NCI-H2029 (cell line): ENCODE measurements at places on chromosomes 7 and 10.

GRCh38 chr7:47811632-47812380 is 136.5 kb downstream of the PKD1L1 start:
- no peak for DNase-seq

- no peak for DNase-seq
These were observed 15.3 kb downstream of the HNRNPA2B1 start for GRCh38 chr7:26185131-26185843.

GRCh38 chr10:1376384-1376945 is 320.3 kb downstream of the WDR37 start:
- DNase-seq, result no peak

DNA sequence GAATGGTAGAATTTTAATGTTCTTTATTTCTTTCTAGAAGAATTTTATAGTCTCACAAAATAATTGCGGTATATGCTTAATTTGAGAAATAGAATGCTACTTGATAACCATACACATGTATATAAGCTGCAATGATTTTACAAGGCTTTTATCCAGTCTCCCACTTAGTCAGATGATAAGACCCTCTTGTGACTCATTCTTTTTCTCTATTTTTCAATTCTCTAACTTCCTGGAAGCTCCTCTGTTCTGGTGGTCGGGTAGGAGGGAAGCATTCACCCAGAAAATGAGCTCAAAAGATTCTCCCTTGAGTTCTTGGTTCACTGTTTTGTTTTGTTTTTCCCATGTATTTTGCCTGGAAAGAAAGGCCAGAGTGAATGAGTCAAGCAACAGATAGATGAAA is 546.6 kb downstream of the INHBA start:
- DNase-seq, result no peak

GRCh38 chr7:92611735-92612134 is 21.5 kb upstream of the FAM133B start:
- DNase-seq, result no peak

DNA sequence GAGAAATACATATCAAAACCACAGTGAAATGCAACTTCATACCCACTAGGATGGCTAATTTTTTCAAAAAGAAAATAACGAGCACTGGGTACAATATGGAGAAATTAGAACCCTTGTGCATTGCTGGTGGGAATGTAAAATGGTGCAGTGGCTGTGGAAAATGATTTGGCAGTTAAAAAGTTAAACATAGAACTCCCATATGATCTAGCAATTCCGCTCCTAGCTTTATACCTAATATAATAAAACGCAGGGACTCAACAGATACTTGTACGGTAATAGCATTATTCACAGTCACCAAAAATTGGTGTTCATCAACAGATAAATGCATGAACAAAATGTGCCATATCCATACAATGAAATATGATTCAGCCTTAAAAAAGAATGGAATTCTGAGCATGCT is 58.8 kb upstream of the PLPP4 start:
- no peak for DNase-seq

DNA sequence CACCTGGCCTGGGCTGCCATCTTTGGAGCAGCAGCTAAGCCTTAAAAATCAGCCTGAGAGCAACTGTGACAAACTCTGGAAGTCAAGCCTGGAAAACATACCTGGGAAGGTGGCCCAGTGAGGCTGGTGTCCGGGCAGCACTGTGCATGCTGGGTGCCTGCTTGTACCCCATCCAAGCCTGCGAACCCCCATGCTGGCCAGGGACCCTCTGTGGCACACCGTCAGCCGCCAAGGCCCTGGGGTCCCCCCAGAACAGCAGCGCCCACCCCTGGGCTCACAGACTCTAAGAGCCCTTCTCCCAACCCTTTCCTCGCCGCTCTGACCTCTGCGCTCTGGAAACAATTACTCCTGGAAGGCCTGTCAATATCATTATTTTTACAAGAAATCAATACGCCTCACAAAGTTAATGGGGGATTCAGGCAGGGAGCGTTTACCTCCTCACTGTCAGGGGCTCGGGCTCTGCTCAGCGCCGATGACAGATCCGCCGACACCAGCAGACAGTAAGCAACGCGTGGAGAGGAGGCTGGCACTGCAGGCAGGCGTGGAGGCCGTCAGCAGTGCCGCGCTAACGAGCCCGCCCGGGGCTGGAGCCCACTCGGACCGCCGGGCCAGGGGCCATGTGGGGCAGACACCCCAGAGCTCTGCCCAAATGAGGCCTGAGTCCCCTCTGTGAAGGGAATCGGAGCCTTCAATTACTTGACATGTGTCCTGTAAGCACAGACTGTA is 54.4 kb downstream of the EBF3 start:
- DNase-seq, result no peak

GRCh38 chr7:113092762-113093161 is 6.1 kb upstream of the GPR85 start:
- no peak for DNase-seq

DNA sequence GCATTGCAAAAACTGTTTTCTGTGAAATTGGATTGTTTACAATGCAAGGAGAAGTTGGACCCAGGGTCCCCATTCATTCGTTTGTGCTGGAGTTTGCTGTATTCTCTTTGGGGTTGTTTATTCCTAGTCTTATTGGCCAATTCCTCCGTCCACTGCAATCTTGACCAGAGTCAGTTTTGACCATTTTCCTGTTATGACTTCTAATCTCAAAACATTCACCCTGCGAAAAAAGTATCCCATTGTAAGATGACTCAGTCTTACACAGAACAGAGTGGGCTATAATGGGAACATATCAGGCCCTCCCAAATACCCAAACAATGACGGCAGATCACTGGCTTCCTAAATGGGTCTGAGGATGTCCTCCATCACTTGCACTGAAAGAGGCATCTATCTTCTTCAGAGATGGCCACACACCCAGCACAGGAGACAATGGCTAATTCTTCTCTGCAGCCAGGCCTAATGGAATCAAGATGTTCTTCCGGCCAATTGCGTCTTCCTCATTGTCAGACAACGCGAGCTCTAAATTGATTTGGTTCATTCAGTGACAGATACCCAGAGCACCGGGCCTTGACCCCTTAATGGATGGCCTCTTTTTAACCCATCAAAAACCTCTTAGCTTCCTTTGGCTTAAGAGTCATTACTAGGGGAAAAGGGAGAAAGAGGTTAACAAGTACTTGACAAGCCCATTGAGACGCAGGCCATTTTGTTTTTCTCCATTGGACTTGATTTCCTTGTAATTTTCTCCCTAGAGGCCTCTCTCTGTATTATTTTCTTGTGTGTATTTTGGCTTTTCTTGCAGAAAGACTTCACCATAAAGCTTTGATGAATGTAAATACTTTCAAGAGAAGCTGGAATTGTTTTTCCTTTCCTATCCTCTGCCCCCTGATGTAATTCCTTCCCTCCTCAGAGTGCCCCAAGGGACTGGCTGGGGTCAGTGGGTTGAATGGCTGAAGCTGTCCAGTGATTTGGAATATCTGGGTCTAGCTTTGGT is 129.6 kb downstream of the PRPF18 start:
- no peak for DNase-seq

DNA sequence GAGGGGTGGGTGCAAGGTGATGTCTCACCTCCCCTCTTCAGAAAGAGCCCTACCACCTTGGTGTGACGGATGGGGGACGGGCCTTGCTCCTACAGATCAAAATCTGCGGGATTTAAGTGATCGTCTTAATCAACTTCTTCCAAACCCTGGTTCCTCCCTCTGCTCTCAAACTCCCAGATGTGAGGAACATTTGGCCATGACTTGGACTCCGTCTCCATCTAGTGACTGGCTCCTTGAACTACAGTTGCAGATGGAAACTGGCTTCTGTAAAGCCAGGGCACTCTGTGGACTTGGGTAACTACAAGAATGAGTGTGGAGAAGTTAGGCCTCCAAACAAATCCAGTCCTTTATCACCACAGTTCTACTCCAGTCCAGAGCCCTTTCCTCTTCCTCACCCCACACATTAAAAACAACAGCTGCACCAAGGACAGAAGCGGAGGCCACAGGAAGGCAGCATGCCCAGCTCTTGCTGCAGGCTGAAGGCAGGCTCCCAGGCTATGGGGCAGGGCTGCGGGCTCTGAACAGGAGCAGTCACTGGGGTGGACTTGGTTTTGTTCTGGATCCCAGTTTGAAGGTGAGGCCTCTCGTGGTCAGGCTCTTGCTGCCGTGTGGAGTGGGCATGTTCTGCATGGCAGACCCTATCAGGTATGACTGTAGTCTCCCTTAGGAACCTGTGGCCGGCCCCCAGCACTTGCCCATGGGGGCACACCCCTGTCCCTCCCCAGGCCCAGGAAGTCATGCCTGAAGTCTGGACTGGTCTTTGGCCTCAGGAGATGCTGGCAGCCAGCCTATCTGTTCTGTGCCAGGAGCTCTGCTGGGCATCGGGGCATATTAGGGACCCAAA is 79.4 kb downstream of the VWC2 start:
- no peak for DNase-seq

GRCh38 chr10:116672891-116673290 is 52.1 kb downstream of the PNLIPRP2 start:
- DNase-seq, result no peak

GRCh38 chr7:120521761-120522737 is 249.1 kb downstream of the KCND2 start:
- DNase-seq, result no peak

GRCh38 chr7:12423997-12424745 is 20.5 kb upstream of the VWDE start:
- no peak for DNase-seq

DNA sequence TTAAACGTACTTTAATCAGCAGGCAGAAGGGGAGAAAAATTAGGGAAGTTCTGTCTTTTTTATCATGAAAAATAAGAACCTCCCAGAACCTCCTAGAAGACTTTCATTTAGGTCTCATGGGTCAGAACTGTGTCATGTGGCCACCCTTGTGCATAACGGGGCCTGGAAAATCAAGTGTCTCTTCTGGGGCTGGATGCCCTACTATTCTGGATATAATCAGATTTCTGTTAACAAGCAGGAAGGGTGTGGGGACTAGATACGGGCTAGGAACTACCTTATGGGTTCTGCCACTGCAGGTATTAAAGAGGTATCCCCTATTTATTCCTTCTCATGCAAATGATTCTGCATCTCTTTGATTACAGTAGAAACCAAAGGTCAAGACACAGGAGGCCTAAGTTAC is 14.1 kb downstream of the LANCL2 start:
- DNase-seq, result no peak

DNA sequence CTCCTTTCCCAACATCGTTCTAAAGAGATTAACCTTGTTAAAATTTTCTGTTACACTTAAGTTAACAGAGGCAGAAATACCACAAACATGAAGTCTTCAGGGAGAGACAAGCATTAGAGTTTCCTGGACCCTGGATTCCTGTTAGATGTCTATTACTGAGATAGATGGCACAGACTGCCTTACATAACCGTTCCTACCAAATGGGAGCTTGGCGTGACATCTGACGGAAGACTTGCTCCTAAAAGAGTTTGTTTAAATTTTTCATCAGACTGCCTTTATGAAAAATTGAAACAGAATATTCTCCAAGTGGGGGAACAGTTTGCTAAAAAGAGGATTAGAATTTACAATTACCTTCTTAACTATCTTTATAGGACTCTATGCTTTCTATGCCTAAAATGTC is 22.7 kb downstream of the ANK3 start:
- DNase-seq, result no peak

GRCh38 chr10:48807791-48808470 is 123.3 kb downstream of the WDFY4 start:
- no peak for DNase-seq
